ENCODE measurements at places on chromosomes 5 and 9.
A peak's percentile ranks its signal among the peaks of the same experiment; 100 is the strongest.

GRCh38 chr9:137708590-137709284, 89.9 kb downstream of the EHMT1 start:
- no peak for DNase-seq

GRCh38 chr5:96455789-96456188, 22.7 kb upstream of the PCSK1 start:
- DNase-seq = no peak

GRCh38 chr5:6398570-6399230, 20.4 kb upstream of the MED10 start:
- no peak for DNase-seq

GRCh38 chr5:80150731-80151130, 105.1 kb downstream of the SERINC5 start:
- no peak for DNase-seq

- DNase-seq = no peak
These were observed 243.3 kb downstream of the ACTL7B start for GRCh38 chr9:108612513-108612912.

DNA sequence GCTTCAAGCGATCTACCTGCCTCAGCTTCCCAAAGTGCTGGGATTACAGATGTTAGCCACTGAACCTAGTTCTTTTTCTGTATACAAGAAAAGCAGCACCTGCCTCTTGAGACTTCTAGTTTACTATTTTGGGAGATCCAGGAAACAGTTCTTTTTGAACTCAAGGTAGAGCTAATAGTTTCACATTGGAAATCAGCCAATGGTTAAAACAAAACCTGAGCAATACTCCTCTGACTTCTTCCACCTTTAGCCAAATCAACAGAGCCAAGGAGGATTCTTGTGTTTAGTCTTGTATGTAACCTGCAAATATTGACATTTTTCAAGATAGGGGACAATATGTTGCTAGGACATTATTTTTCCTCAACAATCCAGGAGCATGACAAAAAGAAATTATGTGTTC, 349.4 kb downstream of the SH3GL2 start:
- no peak for DNase-seq

- peak; percentile 27 for DNase-seq
These were observed 586 bp downstream of the TXN start for GRCh38 chr9:110255463-110256379.

GRCh38 chr9:38306899-38307298, 85.6 kb upstream of the ALDH1B1 start:
- DNase-seq = no peak

- no peak for DNase-seq
These were observed 30.3 kb upstream of the SNAPC3 start for GRCh38 chr9:15392363-15392762.

DNA sequence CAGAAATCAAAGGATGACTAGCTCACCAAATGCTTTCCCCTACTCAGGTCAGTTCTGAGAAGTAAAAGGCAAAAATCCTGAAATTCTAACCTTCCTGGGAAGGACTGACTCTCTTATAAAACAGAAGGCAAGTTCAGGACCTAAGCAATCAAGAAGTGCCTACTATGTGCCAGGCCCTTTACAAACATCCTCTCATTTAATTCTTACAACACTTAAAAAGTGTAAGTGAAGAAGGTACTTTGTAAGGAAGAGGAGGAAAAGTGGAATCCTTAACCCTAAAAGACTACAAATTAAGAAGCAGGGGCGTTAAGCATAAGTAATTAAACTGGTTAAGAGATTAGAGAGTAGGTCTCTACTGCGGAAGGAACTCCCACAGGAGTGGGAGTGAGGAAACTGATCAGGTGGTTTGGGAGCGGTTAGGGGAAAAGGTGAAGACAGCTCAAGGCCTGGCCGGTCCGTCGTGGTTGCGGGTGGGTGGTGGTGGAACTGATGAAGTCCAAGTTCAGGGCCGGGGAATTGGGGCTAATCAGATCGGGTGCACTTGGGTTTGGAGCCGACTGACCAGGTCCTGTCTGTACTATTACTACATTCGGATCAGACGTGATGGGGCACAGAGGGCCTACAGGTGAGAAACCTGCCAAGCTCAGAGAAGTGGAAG, 839 bp downstream of the MED27 start:
- DNase-seq = no peak

GRCh38 chr5:130995254-130995515, 169.9 kb downstream of the HINT1 start:
- no peak for DNase-seq

- no peak for DNase-seq
These were observed 126.4 kb downstream of the SLF1 start for GRCh38 chr5:94744906-94745305.

- no peak for DNase-seq
These were observed 647.8 kb downstream of the TAF11L14 start for GRCh38 chr5:18281947-18282581.

DNA sequence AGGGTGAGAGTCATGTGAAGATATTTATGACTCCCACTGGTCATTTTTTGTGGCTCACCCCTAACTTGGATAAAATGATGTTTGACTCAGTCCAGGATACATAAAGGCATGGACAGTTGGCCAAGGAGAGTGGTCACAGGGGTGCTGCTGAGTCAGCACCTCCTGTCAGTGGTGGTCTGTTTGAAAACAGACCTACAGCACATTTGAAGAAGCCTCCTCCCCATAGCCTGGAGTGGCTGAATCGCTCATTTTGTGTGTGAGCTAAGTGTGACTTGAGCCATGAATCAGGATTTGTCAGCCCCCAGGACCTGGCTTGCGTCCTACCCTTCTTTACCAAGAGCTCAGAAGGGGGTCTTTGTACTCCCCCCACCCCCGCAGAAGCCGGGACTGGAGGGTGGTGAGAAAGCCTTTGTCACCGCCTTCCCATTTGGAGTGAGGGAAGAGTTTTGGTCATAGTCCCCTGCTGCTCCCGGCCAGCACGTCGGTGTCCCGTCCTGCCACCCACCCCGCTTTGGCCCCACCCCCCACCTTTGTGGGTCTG, 35.6 kb downstream of the TRIO start:
- no peak for DNase-seq

- no peak for DNase-seq
These were observed 156.4 kb upstream of the COX7C start for GRCh38 chr5:86461169-86461956.

- DNase-seq = no peak
These were observed 180.7 kb upstream of the PTGER4 start for GRCh38 chr5:40499007-40499406.

- no peak for DNase-seq
These were observed 1028.5 kb downstream of the CDH18 start for GRCh38 chr5:18959535-18959934.

DNA sequence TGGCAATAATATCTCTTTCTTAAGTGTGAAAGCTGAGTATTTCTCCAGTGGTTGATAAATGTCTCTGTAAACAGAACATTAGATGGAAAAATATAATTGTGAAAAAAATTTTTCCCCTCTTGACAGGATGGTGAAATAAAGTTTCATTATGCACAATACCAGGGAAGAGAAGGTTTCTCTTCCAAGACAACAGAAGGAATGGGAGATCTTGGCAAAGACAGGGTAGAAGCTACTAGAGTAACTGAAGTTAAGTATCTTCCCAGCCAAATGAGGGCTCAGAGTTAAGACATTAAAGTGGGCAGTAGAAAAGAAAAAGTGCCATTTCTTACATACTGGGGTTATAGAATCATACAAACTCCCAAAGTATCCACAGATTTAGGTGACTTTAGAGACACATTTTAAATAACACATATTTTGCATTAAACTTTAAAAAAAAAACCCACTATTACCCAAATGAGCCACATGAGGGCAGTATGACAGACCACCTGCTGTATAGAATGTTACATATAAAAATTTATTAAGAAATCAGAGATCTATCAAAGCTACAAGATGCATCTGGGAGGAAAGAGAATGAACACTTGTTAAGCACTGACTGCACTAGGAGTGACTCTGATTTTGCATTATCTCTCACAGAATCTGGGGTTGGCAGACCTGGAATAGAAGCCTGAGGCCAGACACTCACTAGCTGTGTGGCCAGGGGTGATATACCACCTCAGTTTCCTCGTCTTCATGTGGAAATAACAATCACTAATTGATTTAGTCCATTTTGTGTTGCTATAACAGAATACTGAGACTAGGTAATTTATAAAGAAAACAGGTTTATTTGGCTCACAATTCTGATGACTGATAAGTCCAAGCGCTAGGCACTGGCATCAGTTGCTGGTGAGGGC, 98.5 kb downstream of the ARSB start:
- DNase-seq = no peak

- DNase-seq = no peak
These were observed 88.7 kb upstream of the ASS1 start for GRCh38 chr9:130356033-130356432.

GRCh38 chr9:3585606-3586005, 59.8 kb upstream of the RFX3 start:
- no peak for DNase-seq

DNA sequence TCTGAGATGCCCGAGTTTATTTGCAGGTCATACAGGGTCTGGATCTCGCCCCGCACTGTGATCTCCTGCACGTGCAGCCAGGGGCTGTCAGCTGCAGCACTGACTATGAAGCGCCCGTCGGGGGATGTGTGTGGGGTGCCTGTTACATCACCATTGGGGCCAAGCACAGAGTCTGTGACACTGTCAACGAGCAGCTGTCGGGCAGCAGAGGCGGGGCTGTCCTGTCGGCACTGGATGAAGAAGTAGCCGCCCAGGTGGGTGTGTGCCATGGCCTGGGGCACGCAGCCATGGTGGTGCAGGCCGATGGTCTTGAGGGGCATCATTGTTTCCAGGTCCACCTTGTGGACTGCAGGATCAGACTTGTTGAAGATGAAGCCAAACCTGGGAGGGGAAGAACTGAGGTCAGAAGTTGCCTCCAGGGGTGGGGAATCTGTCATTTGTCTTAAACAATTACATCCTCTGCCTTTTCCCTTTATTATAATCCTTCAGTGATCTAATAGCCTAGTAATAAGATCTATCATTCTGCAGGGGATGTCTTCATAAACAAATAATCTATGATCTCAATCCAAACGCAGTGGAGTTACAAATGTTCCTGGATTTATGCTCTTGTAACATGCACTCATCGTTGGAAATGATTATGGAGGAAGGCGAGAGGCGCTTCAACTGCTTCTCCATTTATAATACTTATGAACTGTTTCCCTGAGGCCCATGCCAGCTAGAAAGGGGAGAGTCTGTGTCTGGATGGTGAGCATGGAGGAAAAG, 147.8 kb downstream of the HSPA4 start:
- no peak for DNase-seq
